ENCODE measurements at places on chromosomes 4 and X.

GRCh38 chr4:73844345-73844744 lies 7.9 kb downstream of the CXCL6 start:
- no peak for DNase-seq

- no peak for DNase-seq
Observed at GRCh38 chr4:123699880-123700771, 303.5 kb downstream of the SPRY1 start.

- no peak for DNase-seq
Observed at GRCh38 chrX:72492499-72492898, 80.1 kb downstream of the HDAC8 start.

- no peak for DNase-seq
Observed at GRCh38 chr4:90883519-90883918, 756.3 kb downstream of the CCSER1 start.

- DNase-seq, result no peak
Observed at GRCh38 chrX:13121020-13121555, 76.7 kb upstream of the FAM9C start.

GRCh38 chrX:100207331-100208024 lies 202.6 kb downstream of the PCDH19 start:
- no peak for DNase-seq

GRCh38 chr4:99310389-99310788 lies 10.8 kb downstream of the ADH1B start:
- DNase-seq, result no peak

- DNase-seq, result no peak
Observed at GRCh38 chr4:183637461-183637860, 21.5 kb downstream of the RWDD4 start.

Measured in ecto neural progenitor cell (in vitro differentiated cells).